ENCODE measurements at places on chromosomes 12 and 14.

GRCh38 chr12:31300341-31300740 lies 25.6 kb downstream of the SINHCAF start:
- no peak for DNase-seq

- DNase-seq = no peak
These were observed 23.0 kb upstream of the ACTN1 start for GRCh38 chr14:69002069-69002468.

- DNase-seq = no peak
These were observed 18.5 kb upstream of the DUSP6 start for GRCh38 chr12:89370850-89371249.

DNA sequence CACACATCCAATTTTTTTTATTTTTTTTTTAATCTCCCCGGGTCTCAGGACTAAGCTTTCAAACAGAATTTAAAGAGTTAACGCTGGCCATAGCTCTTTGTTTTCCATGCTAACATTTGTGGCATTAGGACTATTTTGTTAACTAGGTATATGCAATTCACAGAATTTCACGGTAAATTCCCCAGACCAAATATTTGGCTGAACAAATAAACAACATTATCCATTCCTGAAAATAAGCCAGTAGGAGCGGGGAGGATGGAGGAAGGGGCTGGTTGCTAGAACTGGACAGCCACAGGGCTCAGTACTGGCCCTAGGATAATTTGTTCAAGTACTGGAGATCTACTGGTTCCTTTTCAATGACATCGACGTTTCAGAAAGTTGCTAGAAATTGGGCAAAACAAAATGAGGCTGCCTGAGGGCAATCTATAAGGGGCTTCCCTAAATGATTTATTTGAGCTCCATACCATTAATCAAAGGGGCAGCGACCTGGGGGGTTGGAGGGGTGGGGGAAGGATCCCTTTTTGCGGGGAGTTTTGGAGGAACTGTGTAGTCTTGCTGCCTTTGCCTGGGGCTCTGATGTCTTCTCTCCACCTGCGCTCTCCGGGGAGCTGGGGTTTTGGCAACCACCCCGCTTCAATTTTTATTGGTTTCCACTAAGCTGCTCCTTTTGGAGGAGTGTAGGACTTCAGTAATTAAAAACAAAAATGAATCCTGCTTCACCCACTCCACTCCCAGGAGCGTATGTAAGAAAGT lies 9.0 kb downstream of the BMP4 start:
- DNase-seq = no peak

GRCh38 chr14:50186107-50186506 lies 45.3 kb downstream of the SOS2 start:
- DNase-seq = no peak
